ENCODE measurements at places on chromosomes 5 and 9.

DNA sequence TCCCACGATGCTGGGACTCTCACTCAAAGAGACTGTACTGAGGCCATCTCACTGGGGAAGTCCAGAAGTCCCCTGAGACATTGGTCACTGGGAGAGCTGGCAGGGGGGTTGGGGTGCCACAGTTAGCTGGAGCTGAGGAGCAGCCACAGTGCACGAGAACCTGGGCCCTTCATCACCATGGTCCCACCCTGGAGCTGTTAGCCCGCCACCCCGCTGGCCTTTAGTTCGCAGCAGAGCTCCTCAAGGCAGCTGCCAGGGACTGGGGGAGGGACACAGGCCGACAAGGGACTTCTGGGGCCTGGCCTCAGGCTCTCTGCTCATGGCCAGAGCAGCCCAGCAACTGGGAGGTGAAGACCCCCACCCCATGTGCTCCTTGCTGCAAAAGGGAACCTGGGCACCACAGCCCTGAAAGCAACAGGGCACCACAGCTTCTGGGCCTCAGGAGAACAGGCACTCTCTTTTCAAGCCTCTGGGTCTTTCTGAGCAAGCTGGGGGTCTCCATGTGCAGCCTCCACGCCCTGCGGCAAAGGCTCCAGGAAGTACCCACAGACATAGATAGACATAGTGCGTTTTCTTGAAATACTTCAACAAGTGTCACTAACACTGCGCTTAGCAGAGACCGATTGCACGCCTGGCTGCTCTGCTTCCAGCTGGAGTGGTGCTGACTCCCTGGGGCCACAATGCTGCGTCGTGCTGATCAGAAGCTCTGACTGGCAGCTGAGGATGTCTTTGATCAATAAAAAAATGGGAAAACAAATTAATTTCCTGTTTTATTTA lies 46.0 kb downstream of the VAV2 start:
- no peak for DNase-seq

DNA sequence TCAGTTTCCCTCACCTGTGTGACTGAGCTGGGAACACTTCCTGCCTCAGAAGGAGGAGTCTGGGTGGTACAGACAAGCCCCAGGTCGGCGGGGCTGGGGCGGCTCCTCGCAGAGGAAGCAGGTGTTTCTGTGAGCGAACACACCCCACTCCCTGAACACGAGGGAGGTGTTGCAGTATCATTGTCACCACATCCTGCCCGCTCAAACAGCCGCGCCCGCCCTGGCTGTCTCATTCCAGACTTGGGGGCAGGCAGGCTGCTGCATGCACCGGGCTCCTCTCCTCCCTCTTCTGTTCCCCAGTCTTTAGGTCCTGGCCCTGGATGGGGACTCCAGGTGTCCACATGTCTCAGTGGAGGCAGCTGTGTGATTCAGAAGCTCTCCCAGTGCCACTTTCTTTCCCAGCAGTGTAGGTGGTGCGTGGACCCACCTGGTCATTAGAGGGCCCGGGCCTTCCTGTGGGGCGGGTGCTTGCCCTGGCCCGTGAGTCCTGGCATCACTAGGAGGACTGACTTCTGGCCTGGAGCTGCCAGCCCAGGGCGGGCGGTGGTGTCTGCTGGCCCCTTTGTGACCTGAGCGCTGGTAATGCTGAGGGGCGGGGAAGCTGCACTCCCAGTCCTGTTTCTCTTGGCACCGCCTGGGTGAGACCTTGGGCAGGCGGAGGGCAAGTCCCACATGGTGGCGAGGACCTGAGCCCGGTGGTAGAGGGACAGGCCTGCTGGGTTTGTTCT lies 18.3 kb upstream of the PHYHD1 start:
- peak; percentile 55 for DNase-seq

DNA sequence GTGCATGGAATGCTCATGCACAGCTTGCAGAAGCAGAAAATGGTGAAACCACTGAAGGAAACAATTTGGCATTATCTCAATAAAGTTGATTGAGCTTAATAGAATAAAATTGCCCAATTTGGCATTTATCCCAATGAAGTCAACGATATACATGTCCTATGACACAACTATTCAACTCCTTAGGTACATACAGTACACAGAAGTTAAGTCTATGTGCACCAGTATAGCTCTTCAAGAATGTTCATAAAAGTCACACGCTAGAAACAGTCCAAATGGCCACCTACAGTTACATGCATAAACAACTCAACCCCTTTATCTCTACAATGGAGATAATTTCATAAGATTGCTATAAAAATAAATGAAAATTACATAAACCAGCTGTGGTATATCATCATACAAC lies 184.5 kb downstream of the DENND1A start:
- no peak for DNase-seq

DNA sequence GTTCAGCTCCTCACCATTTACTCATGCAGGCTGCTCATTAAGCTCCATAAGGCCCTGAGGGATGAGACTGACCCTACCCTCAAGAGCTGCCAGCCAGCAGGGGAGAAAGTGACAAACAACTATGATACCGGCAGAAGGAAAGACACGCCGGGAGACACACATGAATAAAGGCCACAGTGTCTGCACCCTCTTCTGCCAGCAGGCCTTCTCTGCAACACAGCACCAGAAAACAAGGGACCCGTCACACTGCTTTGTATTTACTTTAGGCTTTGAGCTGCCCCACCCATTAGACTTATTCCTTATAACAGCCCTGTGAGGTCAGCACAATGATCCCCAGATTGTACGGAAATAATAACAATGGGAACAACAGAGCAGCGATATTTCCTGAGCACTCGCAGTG lies 7.2 kb downstream of the GABBR2 start:
- DNase-seq, result no peak

GRCh38 chr9:87711857-87712800 lies 13.8 kb upstream of the CTSL start:
- DNase-seq, result peak; percentile 78

DNA sequence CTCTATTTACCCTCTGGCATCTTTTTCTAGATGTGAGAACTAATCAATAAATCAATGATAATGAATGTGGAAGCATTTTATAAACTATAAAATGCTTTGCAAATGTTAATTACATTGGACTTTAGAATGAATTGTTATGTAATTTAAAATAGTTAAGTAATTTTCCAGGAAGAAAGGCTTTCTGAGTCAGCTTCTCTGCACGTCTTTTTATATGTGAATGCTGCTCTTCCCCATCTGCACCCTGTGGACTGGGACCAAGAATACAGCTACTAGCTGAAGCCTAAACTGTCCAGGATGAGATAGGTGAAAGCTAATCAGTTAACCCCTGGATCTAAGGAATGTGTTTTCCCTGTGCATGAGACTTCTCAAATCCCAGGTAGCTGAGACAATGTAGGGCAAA lies 292.9 kb downstream of the NR3C1 start:
- peak; percentile 54 for DNase-seq

GRCh38 chr5:152462021-152462721 lies 57.1 kb upstream of the NMUR2 start:
- DNase-seq, result peak; percentile 23

- no peak for DNase-seq
Measured at GRCh38 chr5:87722286-87722685, 309.6 kb upstream of the CCNH start.

DNA sequence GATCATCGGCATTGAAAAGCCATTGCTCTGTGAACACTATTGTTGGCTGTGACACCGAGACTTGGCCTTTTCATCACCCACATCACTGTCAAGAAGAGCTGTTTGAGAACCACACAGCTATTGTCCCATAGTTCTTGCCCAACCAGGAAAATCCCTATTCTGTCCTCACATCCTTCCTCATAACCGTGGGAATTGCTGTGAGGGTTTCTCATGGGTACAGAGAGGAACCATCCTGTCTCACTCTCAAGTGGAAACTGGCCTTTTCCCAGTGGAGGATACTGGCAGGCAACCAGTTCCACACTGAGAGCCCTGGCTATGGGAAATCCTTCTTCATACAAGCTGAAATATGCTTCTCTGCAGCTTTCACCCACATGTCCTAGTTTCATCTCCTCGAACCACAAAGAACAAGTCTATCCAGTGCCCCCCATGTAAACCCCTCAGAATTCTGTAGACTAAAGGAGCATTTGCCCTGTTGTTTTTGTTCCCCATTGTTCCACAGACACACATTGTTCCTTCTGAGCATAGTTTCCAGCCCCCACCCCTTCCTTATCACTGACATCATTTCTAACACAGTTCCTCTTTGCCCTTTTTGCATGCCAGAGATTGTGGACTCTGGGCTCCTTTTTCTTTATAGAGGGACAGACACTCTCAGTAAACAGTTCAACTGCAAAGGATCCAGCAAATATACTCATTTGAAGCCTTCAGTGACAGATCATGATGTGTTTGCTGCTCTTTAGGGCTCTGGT lies 57.8 kb upstream of the C5orf46 start:
- peak; percentile 30 for DNase-seq

GRCh38 chr9:111870774-111871498 lies 25.7 kb upstream of the UGCG start:
- no peak for DNase-seq

GRCh38 chr5:163993126-163993525 lies 487.7 kb downstream of the MAT2B start:
- DNase-seq, result no peak

DNA sequence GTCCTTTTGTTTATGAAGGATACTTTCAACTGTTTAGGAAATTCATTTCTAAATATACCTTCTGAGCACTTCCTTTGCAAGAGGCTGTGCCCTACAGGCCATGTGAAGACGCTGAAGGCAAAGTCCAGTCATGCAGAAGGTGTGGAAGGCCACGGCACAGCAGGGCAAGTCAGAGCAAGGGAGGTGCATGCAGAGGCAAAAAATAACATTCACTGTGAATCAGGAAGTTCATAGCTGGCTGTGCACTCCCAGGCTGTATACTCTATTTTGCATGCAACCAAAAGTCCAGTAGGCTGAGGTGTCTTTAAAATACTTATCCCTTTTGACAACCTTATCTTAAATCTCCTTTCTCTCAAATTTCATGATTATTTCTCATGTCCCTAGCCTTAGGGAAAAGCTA lies 50.3 kb downstream of the GNAQ start:
- peak; percentile 62 for DNase-seq

GRCh38 chr5:61182449-61182848 lies 20.2 kb upstream of the SMIM15 start:
- DNase-seq, result peak; percentile 58

- no peak for DNase-seq
Measured at GRCh38 chr9:92488681-92489550, 6.6 kb upstream of the ASPN start.

- peak; percentile 15 for DNase-seq
Measured at GRCh38 chr5:71475788-71476384, 20.4 kb downstream of the BDP1 start.

- DNase-seq, result no peak
Measured at GRCh38 chr5:94748212-94748611, 129.7 kb downstream of the SLF1 start.

DNA sequence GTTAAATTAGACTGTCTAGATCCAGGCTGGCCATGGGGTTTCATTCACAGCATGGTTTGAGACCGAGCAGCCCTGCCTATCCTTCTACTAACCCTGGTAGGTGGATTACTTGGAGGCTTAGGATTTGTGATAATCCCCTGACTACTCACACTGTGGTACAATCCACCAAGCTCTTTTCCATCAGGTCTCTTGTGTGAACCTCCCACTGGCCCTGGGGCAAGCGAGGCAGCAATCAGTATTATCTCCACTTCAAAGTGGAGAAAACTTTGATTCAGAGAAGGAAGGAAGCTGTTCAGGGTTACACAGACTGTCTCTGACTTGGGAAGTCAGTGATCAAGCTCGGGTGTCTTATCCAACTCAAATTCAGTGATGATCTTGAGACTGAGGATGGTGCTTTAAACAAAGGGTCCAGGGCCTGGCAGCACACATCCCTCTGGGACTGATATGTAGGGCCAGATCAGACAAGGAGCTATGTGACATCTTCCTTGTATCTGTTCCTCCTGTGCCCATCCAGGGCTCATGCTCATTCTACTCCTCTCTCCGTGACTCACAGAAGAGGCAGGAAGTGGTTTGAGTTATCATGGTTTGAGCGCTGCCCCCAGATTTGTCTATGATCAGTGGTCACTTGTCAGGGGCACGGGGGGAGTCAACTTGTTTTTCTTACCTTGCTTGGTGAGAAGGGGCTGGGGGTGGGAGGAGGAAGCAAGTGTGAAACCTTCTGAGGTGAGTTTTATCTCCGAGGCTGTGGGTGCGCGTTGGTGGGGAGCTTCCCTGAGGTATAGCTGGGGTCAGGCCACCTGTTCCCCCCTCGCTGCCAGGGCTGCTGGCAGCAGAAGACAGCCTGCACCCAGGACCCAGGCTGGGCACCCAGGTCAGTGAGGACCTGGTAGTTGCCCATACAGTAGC lies 48.6 kb downstream of the RGS3 start:
- peak; percentile 57 for DNase-seq

GRCh38 chr5:119290161-119290569 lies 65.7 kb upstream of the TNFAIP8 start:
- DNase-seq, result peak; percentile 47

DNA sequence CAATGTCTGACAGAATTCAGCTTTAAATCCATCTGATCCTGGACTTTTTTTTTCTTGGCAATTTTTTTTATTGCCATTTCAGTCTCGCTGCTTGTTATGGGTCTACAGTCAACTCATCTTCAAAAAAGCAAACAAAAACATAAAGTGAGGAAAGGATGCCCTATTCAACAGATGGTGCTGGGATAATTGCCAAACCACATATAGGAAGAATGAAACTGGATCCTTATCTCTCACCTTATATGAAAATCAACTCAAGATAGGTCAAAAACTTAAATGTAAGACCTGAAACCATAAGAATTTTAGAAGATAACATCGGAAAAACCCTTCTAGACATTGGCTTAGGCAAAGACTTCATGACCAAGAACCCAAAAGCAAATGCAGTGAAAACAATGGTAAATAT lies 389.1 kb upstream of the ST8SIA4 start:
- no peak for DNase-seq

DNA sequence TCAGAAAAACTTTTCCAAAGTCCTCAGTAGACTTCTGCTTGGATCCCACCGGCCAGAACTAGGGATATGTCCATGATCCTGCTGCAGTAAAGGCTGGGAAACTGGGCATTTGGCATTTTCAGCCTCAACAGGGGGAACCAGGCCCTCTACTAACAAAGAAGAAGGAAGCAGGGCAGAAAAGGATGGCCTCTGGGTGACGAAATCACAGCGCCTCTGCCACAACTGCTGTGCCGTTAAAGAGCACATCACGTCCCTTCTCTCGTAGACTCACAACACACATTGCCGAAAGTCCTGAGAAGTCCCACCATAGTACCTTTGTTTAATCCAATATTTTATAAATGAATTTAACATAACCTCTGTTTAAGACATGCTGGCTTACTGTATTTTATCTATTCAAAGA lies 10.4 kb upstream of the AFAP1L1 start:
- DNase-seq, result peak; percentile 49
